ENCODE measurements at places on chromosomes 12 and 14. TPM values are rescaled to one million over a fixed set of nuclear protein-coding genes. Genes with fewer than 3 reads are reported as not detected.

Gene KRT78
- not detected for total RNA-seq

Gene LRRC43
- total RNA-seq, result 0.28 TPM

DNA sequence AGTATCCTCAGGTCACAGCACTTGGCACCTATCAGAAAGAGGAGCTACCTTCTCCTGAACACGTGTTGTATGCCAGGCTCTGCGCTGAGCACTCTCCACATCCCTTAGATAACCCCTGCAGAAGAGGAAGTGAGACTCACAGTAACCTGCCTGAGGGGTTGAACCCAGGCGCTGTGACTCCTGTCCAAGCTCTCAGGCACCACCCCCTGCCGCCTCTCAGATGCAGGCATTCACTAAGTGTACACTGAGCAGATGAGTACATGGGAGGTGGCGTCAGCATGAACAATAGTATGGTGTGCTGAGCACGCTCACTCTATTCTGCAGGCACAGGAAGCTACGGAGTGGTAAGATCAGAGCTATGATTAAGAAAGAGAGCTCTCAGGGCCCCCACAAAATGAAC, 21.0 kb upstream of the RIC8B start:
- no peak overlapping the region for H3K4me3 ChIP-seq
- H3K4me1 ChIP-seq, result no peaks in the 10 kb centered on the region
- H3K27ac ChIP-seq, result no peak overlapping the region
- no peaks in the 10 kb centered on the region for H3K36me3 ChIP-seq
- no peaks in the 10 kb centered on the region for H3K27me3 ChIP-seq

Gene ABHD12B
- total RNA-seq, result 0.16 TPM

- H3K27me3 ChIP-seq, result no peaks in the 10 kb centered on the region
- H3K27ac ChIP-seq, result no peak overlapping the region
- DNase-seq, result peak; percentile 27
- H3K36me3 ChIP-seq, result peaks cover 27% of the 10 kb centered on the region
These were observed 39.6 kb downstream of the GPATCH2L start for GRCh38 chr14:76191297-76191696.

Gene SLCO1B1
- not detected for total RNA-seq

Gene SLC6A15
- total RNA-seq, result not detected

GRCh38 chr12:94100211-94100627, 48.2 kb upstream of the PLXNC1 start:
- H3K27ac ChIP-seq, result no peak overlapping the region
- no peaks in the 10 kb centered on the region for H3K4me1 ChIP-seq
- no peaks in the 10 kb centered on the region for H3K27me3 ChIP-seq
- H3K36me3 ChIP-seq, result no peaks in the 10 kb centered on the region
- no peak for DNase-seq

DNA sequence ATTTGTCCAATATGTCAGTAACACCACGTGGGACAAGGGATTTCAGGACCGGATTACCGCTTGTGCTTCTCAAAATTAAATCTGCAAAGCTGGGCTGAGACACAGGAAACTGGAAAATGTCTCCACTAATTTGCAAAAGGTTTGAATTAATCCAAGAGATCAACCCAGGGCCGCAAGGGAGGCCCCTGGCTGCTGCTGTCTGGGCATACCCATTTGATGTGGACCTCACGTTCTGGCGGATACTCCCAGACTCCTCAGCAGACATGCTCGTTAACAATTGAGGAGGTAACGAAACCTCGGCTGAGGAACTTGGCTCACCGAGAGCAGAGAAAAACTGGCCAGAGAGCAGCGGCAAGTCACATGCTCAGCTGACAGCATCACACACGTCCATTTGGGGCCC, 180.6 kb downstream of the SLC15A4 start:
- H3K27me3 ChIP-seq, result no peaks in the 10 kb centered on the region
- no peak overlapping the region for H3K4me3 ChIP-seq
- no peak for DNase-seq
- H3K27ac ChIP-seq, result no peak overlapping the region

DNA sequence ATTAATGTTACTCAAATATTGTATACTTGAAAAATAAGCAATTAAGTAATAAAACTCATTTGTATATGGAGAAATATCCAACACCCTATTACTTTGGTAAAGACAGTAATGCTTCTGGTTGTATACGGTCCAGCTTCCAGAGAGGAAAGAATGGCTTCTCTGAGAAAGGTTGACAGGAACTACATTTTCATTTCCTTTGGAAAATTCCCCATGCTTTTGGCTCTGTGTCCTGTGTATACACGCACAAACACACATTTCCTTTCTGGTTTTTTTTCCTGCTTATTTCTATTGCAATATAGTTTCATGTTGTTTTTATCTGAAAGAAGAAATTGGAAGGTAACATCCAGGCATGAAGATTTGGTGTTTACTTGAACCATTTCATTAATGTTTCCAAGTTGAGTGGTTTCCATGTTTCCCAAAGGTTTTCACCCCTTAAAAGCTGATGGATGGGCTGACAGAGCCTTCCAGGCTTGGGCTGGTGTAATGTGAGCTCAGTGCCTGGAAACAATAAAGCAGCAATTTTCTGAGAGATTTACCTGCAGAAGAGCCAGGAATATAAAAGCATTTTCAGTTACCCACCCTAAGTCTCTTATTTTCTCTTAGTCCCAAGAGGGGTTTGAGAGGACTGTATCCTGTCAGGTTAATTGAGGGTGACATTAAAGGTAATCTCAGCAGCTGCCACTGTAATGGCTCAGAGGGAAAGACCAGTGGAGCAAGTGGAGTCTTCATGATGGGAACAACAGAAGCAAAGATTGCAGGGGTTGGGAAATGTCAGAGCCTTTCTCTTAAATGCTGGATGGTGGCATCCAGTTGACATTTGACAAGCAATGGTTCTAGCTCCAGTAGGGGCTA, 33.4 kb upstream of the TMTC1 start:
- no peak for DNase-seq
- H3K4me3 ChIP-seq, result no peak overlapping the region
- H3K4me1 ChIP-seq, result no peaks in the 10 kb centered on the region
- H3K27me3 ChIP-seq, result no peaks in the 10 kb centered on the region
- H3K36me3 ChIP-seq, result no peaks in the 10 kb centered on the region

Gene B3GNT4
- 0.28 TPM for total RNA-seq

GRCh38 chr12:115648463-115648862, 629.0 kb downstream of the MED13L start:
- H3K27ac ChIP-seq, result no peak overlapping the region
- no peak overlapping the region for H3K4me3 ChIP-seq
- no peaks in the 10 kb centered on the region for H3K4me1 ChIP-seq
- no peak for DNase-seq
- H3K27me3 ChIP-seq, result no peaks in the 10 kb centered on the region
- H3K36me3 ChIP-seq, result no peaks in the 10 kb centered on the region

- no peak overlapping the region for H3K4me3 ChIP-seq
- DNase-seq, result no peak
- H3K27me3 ChIP-seq, result no peaks in the 10 kb centered on the region
- H3K36me3 ChIP-seq, result no peaks in the 10 kb centered on the region
- no peaks in the 10 kb centered on the region for H3K4me1 ChIP-seq
- H3K27ac ChIP-seq, result no peak overlapping the region
These were observed 145.3 kb upstream of the GRIN2B start for GRCh38 chr12:14126692-14127091.

Gene LRFN5
- 0.21 TPM for total RNA-seq

- peaks cover 40% of the 10 kb centered on the region for H3K4me1 ChIP-seq
- no peak overlapping the region for H3K4me3 ChIP-seq
- H3K36me3 ChIP-seq, result no peaks in the 10 kb centered on the region
- H3K27me3 ChIP-seq, result no peaks in the 10 kb centered on the region
- no peak for DNase-seq
These were observed 136.8 kb upstream of the NOS1 start for GRCh38 chr12:117498256-117498655.

GRCh38 chr12:455821-456220, 3.9 kb upstream of the B4GALNT3 start:
- no peak for DNase-seq
- H3K36me3 ChIP-seq, result no peaks in the 10 kb centered on the region
- H3K27ac ChIP-seq, result no peak overlapping the region
- H3K4me3 ChIP-seq, result no peak overlapping the region

DNA sequence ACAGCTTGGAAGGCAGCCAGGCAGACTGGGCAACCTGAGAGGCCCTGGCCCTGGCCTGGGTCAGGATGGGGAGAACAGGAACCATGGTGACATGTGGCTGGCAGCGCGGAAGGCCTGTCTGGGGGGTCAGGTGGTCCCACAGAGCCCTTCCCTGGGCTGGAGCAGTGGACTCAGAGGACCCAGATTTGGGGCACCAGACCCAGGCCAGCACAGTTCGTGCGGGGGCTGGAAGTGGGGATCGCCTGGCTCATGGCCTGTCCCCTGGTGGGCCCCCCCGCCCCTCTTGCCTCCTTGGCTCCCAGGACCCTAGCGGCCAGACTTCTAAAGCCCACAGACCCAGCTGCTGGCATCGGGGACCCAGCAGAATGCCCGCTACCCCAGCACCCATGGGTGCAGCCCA, 21.4 kb downstream of the MTA1 start:
- H3K4me3 ChIP-seq, result no peak overlapping the region
- H3K27me3 ChIP-seq, result no peaks in the 10 kb centered on the region
- no peak overlapping the region for H3K27ac ChIP-seq

Gene RIPK3
- total RNA-seq, result 12.1 TPM

Gene VIPAS39
- 7.4 TPM for total RNA-seq

DNA sequence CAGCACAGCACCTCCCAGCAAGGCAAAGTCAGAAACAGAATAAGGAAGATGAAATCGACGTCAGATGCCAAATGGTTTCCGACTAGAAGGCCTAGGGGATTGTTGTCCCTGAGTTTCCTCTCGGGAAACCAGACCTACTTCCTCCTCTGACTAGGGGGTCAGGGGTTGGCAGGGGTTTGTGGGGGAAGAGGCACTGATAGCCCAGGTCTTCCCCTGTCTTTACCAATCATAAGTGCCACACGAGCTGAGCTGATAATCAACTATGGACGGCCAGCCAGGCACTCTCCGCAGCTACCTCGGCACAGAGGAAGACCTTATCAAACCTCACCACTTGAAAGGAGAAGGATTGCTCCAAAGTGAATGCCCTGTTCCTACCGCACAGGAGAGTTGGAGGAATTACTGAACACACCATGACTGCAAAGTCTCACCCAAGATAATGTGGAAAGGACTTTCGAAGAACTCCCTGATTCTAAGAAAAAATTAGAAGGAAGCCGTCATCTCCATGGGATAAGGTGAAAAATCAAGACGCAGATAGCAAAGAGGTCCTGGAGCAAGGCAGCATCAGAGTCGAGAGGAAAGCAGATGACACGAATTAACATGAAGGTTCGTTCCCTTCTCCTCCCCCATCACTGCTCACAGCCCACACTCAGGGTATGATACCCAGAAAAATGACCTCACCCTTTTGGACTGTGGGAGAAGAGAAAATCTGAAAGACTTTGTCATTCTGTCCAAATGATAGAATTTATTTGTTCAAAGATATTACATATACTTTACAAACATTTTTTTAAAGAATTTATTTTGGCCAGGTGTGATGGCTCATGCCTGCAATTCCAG, 77.7 kb upstream of the MED13L start:
- H3K4me3 ChIP-seq, result no peak overlapping the region
- no peaks in the 10 kb centered on the region for H3K27me3 ChIP-seq
- H3K27ac ChIP-seq, result no peak overlapping the region
- no peak for DNase-seq

- H3K36me3 ChIP-seq, result no peaks in the 10 kb centered on the region
- DNase-seq, result no peak
- no peak overlapping the region for H3K27ac ChIP-seq
- H3K4me3 ChIP-seq, result no peak overlapping the region
- H3K4me1 ChIP-seq, result no peaks in the 10 kb centered on the region
These were observed 165.5 kb upstream of the DIO3 start for GRCh38 chr14:101395779-101396178.

Gene DDHD1
- 4.5 TPM for total RNA-seq

DNA sequence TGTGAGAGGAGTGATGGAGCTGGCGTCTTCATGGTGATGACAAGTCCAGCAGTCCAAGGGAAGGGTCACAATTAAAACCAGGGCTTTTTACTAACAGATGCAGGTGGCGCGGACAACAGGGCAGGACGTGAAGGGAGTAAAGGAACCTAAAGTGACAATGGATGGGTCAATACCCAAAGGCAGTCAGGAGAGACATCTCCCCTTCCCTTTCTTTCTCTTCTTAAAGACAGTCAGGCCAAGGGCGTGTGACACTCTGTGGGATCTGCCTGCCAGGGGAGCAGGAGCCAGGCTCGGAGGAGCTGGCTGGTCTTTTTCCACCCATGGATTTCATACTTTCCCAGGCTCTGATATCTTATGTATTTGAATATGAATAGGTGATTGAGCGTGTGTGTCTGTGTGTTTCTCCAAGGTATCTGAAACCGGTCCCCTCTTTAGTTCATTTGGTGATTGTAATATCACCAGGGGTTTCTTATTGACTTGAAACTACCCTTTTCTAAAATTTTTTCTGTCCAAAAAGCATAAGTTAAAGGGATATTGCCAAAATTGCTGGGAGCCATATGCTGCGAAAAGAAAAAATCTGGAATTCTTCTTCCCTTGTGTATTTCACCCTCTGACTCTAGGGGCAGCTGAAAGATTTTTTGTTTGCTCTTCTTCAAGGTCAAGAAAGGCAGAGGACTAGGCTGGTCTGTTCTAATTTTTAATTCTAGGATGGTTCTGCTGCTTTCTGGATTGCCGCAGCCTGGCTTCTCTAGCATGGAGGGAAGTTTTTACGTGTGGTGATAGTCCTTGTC, 61.8 kb downstream of the FBXL14 start:
- peaks cover 3% of the 10 kb centered on the region for H3K27me3 ChIP-seq
- H3K36me3 ChIP-seq, result no peaks in the 10 kb centered on the region
- DNase-seq, result no peak
- no peak overlapping the region for H3K27ac ChIP-seq
- no peak overlapping the region for H3K4me3 ChIP-seq

- H3K36me3 ChIP-seq, result no peaks in the 10 kb centered on the region
- no peaks in the 10 kb centered on the region for H3K27me3 ChIP-seq
- H3K4me3 ChIP-seq, result no peak overlapping the region
- H3K4me1 ChIP-seq, result peaks cover 9% of the 10 kb centered on the region
- no peak overlapping the region for H3K27ac ChIP-seq
These were observed 95.4 kb downstream of the CHGA start for GRCh38 chr14:93018366-93018765.

- no peaks in the 10 kb centered on the region for H3K27me3 ChIP-seq
- H3K36me3 ChIP-seq, result no peaks in the 10 kb centered on the region
- H3K27ac ChIP-seq, result no peak overlapping the region
- DNase-seq, result no peak
- H3K4me3 ChIP-seq, result no peak overlapping the region
- H3K4me1 ChIP-seq, result no peaks in the 10 kb centered on the region
These were observed 29.2 kb downstream of the HSP90AA1 start for GRCh38 chr14:102057480-102058114.

DNA sequence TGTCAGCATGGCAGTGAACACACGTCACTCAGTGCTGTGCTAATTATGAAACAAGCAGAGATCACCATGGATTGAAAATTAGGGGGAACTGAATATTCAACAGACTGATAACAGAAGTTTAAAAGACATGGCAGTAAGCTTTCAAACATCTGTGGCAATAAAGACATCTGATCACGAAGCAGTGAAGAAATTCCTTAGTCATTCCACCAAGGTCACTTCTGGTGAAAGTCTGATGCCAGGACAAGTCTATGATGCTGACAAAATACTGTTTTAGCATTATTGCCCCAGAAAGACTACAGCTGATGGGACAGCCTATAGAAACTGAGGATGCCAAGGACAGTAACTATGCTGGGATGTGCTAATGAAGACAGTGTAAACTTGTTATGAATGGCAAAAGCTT, 126.9 kb upstream of the RBM19 start:
- H3K4me1 ChIP-seq, result no peaks in the 10 kb centered on the region
- DNase-seq, result no peak
- no peak overlapping the region for H3K4me3 ChIP-seq
- H3K27ac ChIP-seq, result no peak overlapping the region
- H3K36me3 ChIP-seq, result no peaks in the 10 kb centered on the region

Measured in pancreas (tissue), 10 donors.